ENCODE measurements at places on chromosomes 4 and X. TPM values are rescaled to one million over a fixed set of nuclear protein-coding genes. Genes with fewer than 3 reads are reported as not detected.

APLN gene
- total RNA-seq = 1.3 TPM

EIF4E gene
- 79.6 TPM for total RNA-seq

GRCh38 chrX:44891642-44892041 is 18.7 kb downstream of the KDM6A start:
- no peak for DNase-seq

GRCh38 chr4:3342182-3342854 is 49.5 kb downstream of the RGS12 start:
- no peak for DNase-seq

- DNase-seq = no peak
Measured at GRCh38 chr4:6763330-6763851, 19.1 kb upstream of the KIAA0232 start.

- no peak for DNase-seq
Measured at GRCh38 chr4:165986956-165987698, 114.1 kb downstream of the TLL1 start.

All from chondrocyte (in vitro differentiated cells).